ENCODE measurements at places on chromosomes 2 and 18. TPM values are rescaled to one million over a fixed set of nuclear protein-coding genes. Genes with fewer than 3 reads are reported as not detected.

DNA sequence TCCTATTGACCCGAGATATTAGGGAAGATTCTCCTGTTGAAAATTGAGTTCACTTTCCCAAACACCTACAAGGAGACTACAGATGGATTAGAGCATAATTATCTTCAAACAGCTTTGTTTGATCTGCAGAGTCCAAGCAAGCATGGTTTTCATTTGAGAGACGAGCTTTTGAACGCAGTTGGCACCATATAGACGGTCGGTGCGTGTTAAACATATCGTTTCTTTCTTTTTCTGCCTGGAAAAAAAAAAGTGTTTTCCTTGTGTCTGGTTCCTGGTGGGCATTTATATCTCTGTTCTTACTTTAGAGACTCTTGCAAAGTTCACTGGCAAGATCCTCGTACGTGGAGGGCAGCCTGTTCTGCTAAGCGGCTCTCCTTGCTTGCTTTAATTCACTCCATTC lies 248.9 kb downstream of the TMEM182 start:
- no peak overlapping the region for H3K4me3 ChIP-seq
- DNase-seq: no peak
- H3K4me1 ChIP-seq: peaks cover 17% of the 10 kb centered on the region
- H3K27me3 ChIP-seq: no peaks in the 10 kb centered on the region
- peak overlapping the region; percentile 53 for H3K27ac ChIP-seq

GRCh38 chr18:53131001-53131400 lies 791.0 kb downstream of the DCC start:
- DNase-seq: no peak
- no peak overlapping the region for H3K27ac ChIP-seq
- H3K27me3 ChIP-seq: no peaks in the 10 kb centered on the region

DNA sequence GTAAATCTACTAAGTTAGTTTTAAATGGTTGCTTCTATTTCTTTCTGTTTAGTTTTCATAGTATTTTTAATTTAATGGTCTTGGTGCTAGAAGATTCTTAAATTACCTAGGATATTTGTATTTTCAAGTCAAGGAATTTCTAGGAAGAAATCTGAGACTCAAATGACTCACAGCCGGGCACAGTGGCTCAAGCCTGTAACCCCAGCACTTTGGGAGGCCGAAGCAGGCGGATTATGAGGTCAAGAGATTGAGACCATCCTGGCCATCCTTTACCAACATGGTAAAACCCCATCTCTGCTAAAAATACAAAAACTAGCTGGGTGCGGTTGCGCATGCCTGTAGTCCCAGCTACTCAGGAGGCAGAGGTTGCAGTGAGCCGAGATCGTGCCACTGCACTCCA lies 95.5 kb downstream of the C2orf74 start:
- H3K36me3 ChIP-seq: no peaks in the 10 kb centered on the region
- H3K27ac ChIP-seq: no peak overlapping the region
- no peak for DNase-seq
- no peak overlapping the region for H3K4me3 ChIP-seq

GRCh38 chr18:10209302-10209701 lies 245.1 kb upstream of the APCDD1 start:
- no peak overlapping the region for H3K27ac ChIP-seq
- no peaks in the 10 kb centered on the region for H3K36me3 ChIP-seq
- H3K4me3 ChIP-seq: no peak overlapping the region
- H3K27me3 ChIP-seq: peaks cover 4% of the 10 kb centered on the region
- H3K4me1 ChIP-seq: peaks cover 3% of the 10 kb centered on the region

- no peak overlapping the region for H3K27ac ChIP-seq
- peaks cover 2% of the 10 kb centered on the region for H3K27me3 ChIP-seq
- H3K4me1 ChIP-seq: peaks cover 20% of the 10 kb centered on the region
- no peaks in the 10 kb centered on the region for H3K36me3 ChIP-seq
- no peak overlapping the region for H3K4me3 ChIP-seq
- no peak for DNase-seq
Observed at GRCh38 chr2:38217401-38218188, 141.6 kb upstream of the CYP1B1 start.

GRCh38 chr2:37590119-37590571 lies 81.3 kb downstream of the CDC42EP3 start:
- H3K27me3 ChIP-seq: peaks cover 1% of the 10 kb centered on the region
- H3K27ac ChIP-seq: no peak overlapping the region
- no peaks in the 10 kb centered on the region for H3K36me3 ChIP-seq
- H3K4me3 ChIP-seq: no peak overlapping the region
- DNase-seq: no peak
- H3K4me1 ChIP-seq: peaks cover 8% of the 10 kb centered on the region

DNA sequence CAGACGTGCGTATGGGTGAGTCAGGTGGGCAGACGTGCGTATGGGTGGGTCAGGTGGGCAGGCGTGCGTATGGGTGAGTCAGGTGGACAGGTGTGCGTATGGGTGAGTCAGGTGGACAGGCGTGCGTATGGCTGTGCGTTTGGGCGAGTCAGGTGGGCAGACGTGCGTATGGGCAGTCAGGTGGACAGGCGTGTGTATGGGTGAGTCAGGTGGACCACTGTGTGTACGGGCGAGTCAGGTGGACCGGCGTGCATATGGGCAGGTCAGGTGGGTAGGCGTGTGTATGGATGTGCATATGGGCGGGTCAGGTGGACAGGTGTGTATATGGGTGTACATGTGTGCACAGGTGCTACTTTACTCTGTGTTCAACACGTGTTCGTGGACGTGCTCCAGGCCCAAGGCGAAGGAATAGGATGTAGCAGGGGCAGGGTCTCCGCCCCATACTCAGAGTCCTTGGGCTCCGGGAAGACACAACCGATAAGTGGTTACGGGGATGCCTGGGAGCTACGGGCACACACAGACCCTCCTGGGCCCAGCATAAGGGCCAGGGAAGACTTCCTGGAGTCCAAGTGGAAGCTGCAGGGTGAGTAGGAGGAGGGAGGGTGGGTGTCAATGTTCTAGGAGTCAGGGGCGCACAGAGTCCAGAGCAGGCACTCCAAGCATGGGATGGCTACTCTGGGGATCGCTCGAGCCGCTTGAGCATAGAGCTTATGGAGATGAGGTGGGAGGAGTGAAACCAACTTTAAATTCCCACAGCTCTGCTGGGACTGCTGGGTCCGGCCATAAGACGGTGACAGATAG lies 27.1 kb upstream of the KLF11 start:
- no peak overlapping the region for H3K27ac ChIP-seq
- no peaks in the 10 kb centered on the region for H3K27me3 ChIP-seq
- no peaks in the 10 kb centered on the region for H3K4me1 ChIP-seq
- H3K4me3 ChIP-seq: no peak overlapping the region

- no peaks in the 10 kb centered on the region for H3K27me3 ChIP-seq
- no peaks in the 10 kb centered on the region for H3K36me3 ChIP-seq
- H3K4me1 ChIP-seq: no peaks in the 10 kb centered on the region
- no peak overlapping the region for H3K27ac ChIP-seq
- no peak for DNase-seq
Observed at GRCh38 chr2:18950361-18950851, 361.0 kb upstream of the NT5C1B start.

GRCh38 chr2:65913813-65914212 lies 481.4 kb upstream of the SPRED2 start:
- no peak for DNase-seq
- H3K4me3 ChIP-seq: no peak overlapping the region
- H3K27ac ChIP-seq: no peak overlapping the region

DNA sequence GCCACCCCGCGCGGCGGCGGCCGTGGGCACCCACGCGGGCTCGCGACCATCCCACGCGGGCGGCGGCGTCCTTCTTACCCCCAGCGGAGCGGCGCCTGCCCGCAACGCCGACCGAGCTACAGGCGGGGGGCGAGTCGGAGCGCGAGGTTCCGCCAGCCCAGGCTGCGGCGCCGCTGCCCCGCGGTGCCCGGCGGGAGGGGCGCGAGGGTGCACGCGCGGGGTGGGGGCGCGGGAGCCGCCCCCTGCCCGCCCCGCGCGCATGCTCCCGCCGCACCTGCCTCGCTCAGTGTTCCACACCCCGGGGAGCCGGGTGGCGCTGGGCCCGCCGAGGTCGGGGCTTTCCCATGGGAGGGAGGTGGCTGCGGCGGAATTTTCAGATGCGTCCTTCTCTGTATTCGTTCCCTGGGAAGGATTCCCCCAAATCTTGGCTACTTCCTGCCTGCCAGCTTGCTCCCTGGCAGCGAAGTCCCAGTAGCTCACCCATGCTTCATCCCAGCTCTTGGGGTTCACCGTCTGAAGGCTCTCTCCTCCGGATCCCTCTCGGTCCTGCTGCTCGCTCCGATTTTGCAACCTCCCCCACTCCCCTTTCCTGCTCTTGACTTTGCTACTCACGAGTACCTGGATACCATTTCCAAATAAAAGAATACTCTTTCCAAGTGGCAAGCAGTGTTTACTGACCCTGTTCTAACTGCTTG lies at the start of gene L3MBTL4:
Gene L3MBTL4, minus strand, starts transcription at position 189 of the 695 bp plus-strand sequence. CDS start 103,286 bp downstream, outside the sequence.
- no peak within 1 kb of the TSS for H3K27ac ChIP-seq
- H3K4me3 ChIP-seq: peak within 1 kb of the TSS; percentile 91
- H3K27me3 ChIP-seq: peaks cover 9% of the 10 kb centered on the region

DNA sequence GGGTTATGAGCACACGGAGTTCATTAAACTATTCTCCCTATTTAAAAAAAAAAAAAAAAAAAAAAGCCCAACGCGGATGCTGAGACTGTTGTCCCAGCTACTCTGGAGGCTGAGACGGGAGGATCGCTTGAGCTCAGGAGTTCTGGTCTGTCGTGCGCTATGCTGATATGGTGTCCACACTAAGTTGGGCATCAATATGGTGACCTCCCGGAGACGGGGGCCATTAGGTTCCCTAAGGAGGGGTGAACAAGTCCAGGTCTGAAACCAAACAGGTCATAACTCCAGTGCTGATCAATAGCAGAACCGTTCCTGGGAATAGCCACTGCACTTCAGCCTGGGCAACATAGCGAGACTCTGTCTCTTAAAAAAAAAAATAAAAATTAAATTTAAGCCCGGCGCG lies 12.9 kb upstream of the ANKRD53 start:
- no peak for DNase-seq
- H3K4me3 ChIP-seq: peak overlapping the region; percentile 81
- H3K4me1 ChIP-seq: peaks cover 1% of the 10 kb centered on the region
- no peak overlapping the region for H3K27ac ChIP-seq
- H3K36me3 ChIP-seq: no peaks in the 10 kb centered on the region

DNA sequence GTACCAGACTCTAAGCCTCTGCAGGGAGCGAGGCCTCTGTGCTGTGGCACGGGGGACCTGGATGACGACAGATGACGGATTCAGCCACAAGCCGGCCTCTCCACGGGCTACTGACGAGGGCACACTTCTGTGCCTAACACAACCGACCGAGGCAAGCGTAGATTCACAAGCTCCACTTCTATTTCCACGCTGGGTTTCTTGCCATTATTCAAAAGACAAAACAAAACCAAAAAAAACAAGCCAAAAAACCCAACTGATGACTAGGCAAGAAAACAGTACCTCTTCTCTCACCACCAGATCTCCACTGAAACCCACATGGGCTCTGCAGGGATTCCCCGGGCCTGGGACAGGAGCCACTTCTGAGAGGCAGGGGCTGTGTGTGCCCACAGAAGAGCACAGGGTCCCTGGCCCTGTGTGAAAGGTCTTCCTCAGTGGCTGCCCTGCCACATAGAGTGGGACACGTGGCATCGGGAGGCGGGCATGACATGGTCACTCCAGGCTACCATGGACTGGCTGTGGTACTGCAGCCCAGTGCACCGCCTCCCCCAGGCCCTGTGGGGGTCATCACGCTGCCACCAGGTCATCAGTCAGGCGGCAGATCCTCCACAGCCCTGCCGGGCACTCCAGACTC lies 254.7 kb downstream of the HDAC4 start:
- DNase-seq: peak; percentile 7
- H3K4me3 ChIP-seq: no peak overlapping the region

GRCh38 chr2:47300609-47301276 lies 102.2 kb upstream of the MSH2 start:
- no peaks in the 10 kb centered on the region for H3K36me3 ChIP-seq
- H3K27me3 ChIP-seq: peaks cover 2% of the 10 kb centered on the region
- H3K4me1 ChIP-seq: peaks cover 3% of the 10 kb centered on the region
- no peak overlapping the region for H3K27ac ChIP-seq
- DNase-seq: no peak
- no peak overlapping the region for H3K4me3 ChIP-seq

GRCh38 chr2:212489719-212490346 lies 48.8 kb downstream of the ERBB4 start:
- no peak for DNase-seq
- H3K27ac ChIP-seq: no peak overlapping the region
- no peaks in the 10 kb centered on the region for H3K36me3 ChIP-seq
- no peaks in the 10 kb centered on the region for H3K4me1 ChIP-seq
- no peak overlapping the region for H3K4me3 ChIP-seq

GRCh38 chr2:170217778-170218251 lies 39.9 kb downstream of the MYO3B start:
- no peak overlapping the region for H3K4me3 ChIP-seq
- H3K27me3 ChIP-seq: no peaks in the 10 kb centered on the region
- H3K36me3 ChIP-seq: no peaks in the 10 kb centered on the region

GRCh38 chr2:54977149-54977548 lies 73.1 kb downstream of the RTN4 start:
- DNase-seq: no peak
- H3K27me3 ChIP-seq: peaks cover 5% of the 10 kb centered on the region
- no peak overlapping the region for H3K4me3 ChIP-seq

DNA sequence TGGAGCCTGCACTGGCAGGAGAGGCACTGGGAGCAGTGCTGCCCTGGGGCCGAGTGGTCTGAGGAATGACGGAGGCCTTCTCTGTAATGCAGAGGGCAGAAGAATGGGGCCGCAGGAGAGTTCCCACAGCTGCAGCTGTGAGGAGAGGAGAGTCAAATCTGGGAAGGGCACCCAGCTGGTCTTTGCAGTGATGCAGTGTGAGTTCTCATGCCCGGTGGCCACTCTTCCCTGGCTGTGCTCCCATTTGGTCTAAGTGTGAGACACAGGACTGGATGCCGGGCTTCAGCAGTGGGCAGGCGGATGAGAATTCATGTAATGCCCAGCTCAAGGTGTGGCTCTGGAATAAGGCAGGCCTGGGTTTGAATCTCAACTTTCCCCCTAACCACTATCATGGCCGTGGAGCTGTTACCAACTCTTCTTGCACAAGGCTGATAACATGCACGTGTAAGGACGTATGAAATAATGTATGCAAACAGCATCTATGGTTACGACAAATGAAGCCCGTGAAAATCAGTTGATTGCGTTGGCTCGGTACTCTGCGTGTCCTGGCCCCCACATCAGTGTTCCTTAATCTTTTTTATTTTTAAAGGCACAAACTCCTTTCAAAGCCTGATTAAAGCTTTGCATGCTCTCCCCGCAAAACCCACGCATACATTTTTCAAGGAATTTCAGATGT lies 71.6 kb downstream of the ACKR3 start:
- H3K4me3 ChIP-seq: no peak overlapping the region
- H3K4me1 ChIP-seq: no peaks in the 10 kb centered on the region
- no peak overlapping the region for H3K27ac ChIP-seq
- no peak for DNase-seq
- H3K36me3 ChIP-seq: peaks cover 22% of the 10 kb centered on the region

DNA sequence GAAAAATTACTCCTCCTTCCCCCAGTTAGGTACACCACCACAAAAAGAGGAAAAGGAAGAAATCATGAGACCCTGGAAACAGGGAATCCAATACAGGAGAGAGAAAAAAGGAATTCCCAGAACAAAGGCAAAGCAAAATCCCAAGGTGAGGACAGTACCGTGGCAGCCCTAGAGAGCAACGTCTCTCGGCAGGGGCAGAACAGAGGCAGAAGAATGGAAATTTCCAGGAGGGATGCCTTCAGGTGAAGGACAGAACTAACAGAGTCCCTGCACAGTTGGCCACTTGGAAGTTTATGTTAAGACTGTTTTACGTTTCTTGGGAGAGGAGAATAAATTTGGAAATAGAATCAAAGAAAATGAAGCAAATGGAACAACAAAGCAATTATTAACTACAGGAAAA lies 27.7 kb downstream of the GRB14 start:
- peaks cover 6% of the 10 kb centered on the region for H3K36me3 ChIP-seq
- no peaks in the 10 kb centered on the region for H3K27me3 ChIP-seq
- H3K4me1 ChIP-seq: no peaks in the 10 kb centered on the region
- H3K4me3 ChIP-seq: no peak overlapping the region
- H3K27ac ChIP-seq: no peak overlapping the region

Gene RGPD4
- 0.12 TPM for total RNA-seq

Gene TUBA3E
- total RNA-seq: not detected

Gene OR6B2
- total RNA-seq: not detected

Gene FAM110C
- not detected for total RNA-seq

Gene CHRNA1
- 161 TPM for total RNA-seq

Measured in glutamatergic neuron (in vitro differentiated cells).